ENCODE measurements at places on chromosomes 6 and 20. TPM values are rescaled to one million over a fixed set of nuclear protein-coding genes. Genes with fewer than 3 reads are reported as not detected.

Gene PYGB
- 36.3 TPM for total RNA-seq

DNA sequence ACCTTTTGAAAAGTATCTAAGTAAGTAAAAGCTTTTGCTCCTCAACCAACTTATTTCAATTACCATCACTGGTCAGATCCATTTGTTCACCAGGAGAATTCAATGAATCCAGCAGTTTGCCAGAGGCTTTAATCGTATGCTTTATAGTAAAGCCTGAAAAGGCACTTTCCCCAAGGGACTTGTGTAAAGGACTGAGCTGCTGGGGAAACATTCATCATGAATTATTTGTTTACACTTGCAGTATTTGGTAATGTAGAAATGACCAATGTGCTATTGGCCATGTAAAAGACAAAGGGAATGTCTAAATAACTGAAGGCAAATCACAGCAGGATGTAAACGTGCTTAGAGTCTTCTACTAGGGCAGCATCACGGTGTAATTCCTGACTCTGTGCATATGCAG, 471.4 kb downstream of the ADGRB3 start:
- H3K27me3 ChIP-seq, result no peaks in the 10 kb centered on the region
- no peak overlapping the region for H3K27ac ChIP-seq
- no peaks in the 10 kb centered on the region for H3K36me3 ChIP-seq

DNA sequence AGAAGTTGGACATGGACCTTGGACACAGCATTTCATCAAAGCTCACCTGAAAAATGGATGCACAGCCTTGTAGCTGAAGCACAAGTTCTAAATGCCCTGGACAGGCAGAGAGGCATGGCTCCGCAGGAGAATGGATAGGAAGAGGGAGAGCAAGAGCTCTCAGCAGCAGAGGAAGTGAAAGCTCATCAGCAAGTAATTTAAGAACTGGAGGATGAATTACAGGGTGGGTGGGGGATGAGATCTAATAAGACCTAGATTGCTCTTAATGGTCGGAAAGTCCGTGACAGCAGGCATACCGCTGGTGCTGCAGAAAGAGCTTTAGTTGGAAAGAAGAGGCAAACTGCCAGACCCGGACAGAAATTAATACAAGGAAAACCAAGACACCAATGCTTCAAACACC, 37.3 kb upstream of the SAYSD1 start:
- no peaks in the 10 kb centered on the region for H3K36me3 ChIP-seq
- no peaks in the 10 kb centered on the region for H3K4me1 ChIP-seq
- H3K27me3 ChIP-seq, result peaks cover 4% of the 10 kb centered on the region

- H3K4me3 ChIP-seq, result no peak overlapping the region
- no peaks in the 10 kb centered on the region for H3K27me3 ChIP-seq
- no peak for DNase-seq
- H3K4me1 ChIP-seq, result no peaks in the 10 kb centered on the region
Measured at GRCh38 chr20:46583411-46584214, 33.2 kb upstream of the OCSTAMP start.

GRCh38 chr6:25486550-25486949, 165.5 kb upstream of the SCGN start:
- H3K4me1 ChIP-seq, result no peaks in the 10 kb centered on the region
- H3K27me3 ChIP-seq, result no peaks in the 10 kb centered on the region
- no peak overlapping the region for H3K27ac ChIP-seq

- no peak for DNase-seq
- no peak overlapping the region for H3K4me3 ChIP-seq
- no peaks in the 10 kb centered on the region for H3K27me3 ChIP-seq
- H3K36me3 ChIP-seq, result no peaks in the 10 kb centered on the region
- H3K27ac ChIP-seq, result peak overlapping the region; percentile 60
- H3K4me1 ChIP-seq, result peaks cover 33% of the 10 kb centered on the region
Measured at GRCh38 chr6:158237656-158238055, 69.5 kb downstream of the GTF2H5 start.

All from gastrocnemius medialis (tissue), 4 donors.